ENCODE measurements at places on chromosomes 16 and 17.

DNA sequence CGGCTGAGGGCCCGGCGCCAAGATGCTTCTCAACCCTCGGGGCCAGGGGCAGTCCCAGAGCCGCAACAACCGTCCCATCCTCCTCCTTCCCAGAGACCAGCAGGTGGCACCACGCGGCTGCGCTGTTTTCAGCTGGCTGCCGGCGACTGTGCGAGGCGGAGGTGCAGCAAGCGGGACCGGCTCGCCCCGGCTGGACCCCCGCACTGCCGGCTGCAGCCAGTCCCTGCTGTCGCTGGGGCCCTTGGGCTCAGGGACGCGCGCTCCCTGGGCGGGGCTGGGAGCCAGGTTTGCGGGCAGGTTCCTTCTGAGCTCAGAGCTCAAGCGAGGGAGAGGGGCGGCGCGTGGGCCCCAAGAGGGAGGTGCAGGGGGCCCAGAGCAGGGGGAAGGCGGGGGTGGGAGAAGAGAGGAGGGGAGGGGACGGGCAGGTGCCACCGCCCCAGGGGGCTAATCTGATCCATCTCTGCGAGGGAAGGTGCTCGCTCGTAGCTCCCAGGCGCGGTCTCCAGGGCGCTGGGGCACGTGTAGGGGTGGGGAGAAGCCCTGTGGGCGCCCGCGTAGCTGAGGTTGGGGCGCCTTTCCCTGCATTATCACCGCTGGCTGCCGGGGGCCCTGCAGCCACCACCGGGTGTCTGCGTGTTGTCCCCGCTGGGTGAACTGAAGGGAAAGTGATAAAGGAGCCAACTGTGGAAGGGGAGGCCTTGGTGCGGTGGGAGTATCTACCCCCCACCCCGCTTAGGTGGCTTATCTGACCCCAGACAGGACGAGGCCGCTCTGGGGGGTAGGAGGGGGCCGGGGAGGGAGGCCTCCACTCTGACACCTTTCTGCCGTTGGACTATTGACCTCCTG, 24.2 kb downstream of the STAT5A start:
- DNase-seq, result peak; percentile 95

DNA sequence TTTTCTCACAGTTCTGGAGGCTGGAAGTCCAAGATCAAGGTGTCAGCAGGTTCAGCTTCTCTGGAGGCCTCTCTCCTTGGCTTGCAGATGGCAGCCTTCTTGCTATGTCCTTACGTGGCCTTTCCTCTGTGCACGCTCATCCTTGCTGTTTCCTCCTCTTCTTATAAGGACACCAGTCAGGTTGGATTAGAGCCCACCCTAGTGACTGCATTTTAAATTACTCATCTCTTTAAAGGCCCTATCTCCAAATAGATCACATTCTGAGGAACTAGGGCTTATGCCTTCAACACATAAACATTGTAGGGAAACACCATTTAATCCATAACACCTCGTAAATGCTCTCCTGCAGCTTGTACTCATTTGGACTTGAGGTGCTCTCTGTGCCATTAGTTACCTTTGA, 36.3 kb downstream of the DHRS7C start:
- DNase-seq, result no peak

DNA sequence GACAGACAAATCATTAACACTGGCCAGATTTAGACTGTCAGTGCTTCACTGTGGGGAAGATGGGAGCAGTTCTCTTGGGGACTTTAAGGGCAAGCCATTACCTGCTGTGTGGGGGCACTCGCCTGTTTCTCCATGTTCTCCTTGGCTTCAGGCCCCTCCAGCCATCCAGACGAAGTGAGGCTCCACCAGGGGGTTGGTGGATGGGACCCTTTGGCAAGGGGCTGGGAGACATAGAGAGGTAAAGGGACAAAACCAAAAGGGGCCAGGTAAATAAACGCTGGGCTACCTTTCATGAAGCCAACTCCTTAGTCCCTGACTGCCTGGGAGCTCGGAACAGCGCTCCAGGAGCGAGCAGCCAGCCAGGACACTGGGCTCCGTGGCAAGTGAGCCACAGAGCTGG, 14.0 kb downstream of the TBX4 start:
- no peak for DNase-seq

GRCh38 chr17:79361873-79362771, 248.7 kb downstream of the RBFOX3 start:
- no peak for DNase-seq

DNA sequence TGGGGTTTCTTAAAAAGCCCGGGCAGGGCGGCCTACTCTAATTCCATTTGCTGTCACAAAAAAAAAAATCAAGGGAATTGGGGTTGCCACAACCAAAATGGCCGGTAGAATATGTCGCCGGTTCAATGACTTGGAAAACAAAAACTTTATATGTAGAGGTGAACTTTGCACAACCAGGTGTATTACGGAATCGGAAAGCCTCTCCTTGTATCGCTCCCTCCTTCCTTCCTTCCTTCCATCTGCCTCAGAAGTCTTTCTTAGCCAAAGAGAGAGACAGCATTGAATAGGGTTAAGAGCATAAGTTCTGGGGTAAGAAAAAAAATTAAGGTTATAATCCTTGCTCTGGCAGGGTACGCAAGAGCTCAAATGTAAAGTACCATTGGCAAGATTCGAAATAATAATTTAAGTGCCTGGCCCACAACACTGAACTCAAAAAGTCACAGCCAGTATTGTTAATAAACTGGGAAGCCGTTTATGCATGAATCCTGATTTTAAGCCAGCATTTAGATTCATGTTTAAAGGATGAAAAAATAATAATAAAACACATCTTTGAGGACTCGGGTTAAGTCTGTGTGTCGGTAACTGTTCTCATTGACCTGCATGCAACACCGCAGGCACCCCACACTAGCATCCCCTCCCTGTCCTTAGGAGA, 522 bp upstream of the GLG1 start:
- DNase-seq, result no peak

GRCh38 chr17:50511058-50511457, 2.8 kb downstream of the MYCBPAP start:
- DNase-seq, result no peak

- no peak for DNase-seq
Observed at GRCh38 chr16:62966626-62967025, 930.4 kb upstream of the CDH8 start.

GRCh38 chr17:19303367-19303776, 59.2 kb downstream of the B9D1 start:
- no peak for DNase-seq

GRCh38 chr16:35746963-35747657, 2287.7 kb downstream of the TP53TG3F start:
- no peak for DNase-seq

Measured in mesenteric fat pad (tissue), 1 donor.